ENCODE measurements at places on chromosomes 3 and 15.

DNA sequence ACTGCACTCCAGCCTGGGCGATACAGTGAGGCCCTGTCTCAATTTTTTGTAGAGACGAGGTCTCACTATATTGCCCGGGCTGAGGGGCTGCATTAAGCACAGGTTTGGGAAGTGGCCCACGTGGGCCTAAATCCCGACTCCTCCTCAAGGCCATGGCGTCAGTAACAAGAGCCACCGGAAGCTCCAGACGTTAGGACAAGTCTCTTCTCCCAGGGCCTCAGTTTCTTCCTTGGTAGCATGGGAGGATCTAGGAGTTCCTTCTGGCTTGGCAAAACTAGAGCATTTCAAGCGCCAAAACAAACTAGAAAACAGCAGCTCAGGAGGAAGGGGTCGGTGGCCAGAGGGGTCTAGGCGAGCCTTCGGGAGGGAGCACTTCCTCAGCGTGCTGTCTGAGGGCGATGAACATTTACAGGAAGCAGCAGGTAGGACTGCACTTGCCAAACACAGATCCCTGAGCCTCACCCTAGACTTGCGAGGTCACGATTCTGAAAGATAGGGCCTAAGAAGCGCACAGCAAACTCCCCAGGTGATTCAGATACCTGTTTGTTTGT lies 536 bp downstream of the SNAPC5 start:
- peak; percentile 18 for DNase-seq

GRCh38 chr3:66472313-66473134 lies 28.3 kb downstream of the LRIG1 start:
- DNase-seq, result peak; percentile 72

GRCh38 chr15:39761006-39761405 lies 21.6 kb downstream of the FSIP1 start:
- DNase-seq, result no peak

- no peak for DNase-seq
These were observed 77.8 kb upstream of the KCNMB2 start for GRCh38 chr3:178458313-178459037.

GRCh38 chr3:156300371-156300770 lies 180.0 kb downstream of the KCNAB1 start:
- no peak for DNase-seq

- peak; percentile 44 for DNase-seq
These were observed 190.5 kb upstream of the NECTIN3 start for GRCh38 chr3:110881069-110881468.

- DNase-seq, result peak; percentile 29
These were observed 98.5 kb upstream of the SLC2A2 start for GRCh38 chr3:171125010-171125409.

GRCh38 chr3:138371070-138371965 lies 22.9 kb downstream of the MRAS start:
- no peak for DNase-seq

DNA sequence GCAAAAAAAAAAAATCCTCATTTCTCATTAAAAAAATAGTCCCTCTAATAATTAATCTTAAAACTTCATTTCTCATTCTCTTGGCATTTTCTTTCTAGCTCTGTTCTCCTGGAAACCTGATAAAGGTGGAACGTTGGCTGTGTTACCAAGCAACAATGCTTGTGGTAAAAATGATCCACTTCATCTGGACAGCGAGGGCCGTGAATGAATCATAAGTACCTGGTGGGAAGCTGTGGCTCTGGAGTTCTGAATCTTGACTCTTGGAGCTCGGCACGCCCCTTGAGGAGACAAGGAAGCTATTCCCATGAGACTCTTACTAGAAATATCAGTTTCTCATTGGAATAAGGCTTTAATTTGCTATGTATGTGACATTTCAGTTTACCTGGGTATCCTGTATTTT lies 32.5 kb downstream of the BCL2L10 start:
- no peak for DNase-seq

GRCh38 chr3:175150812-175151401 lies 291.8 kb downstream of the NAALADL2 start:
- no peak for DNase-seq

GRCh38 chr3:14244521-14245247 lies 66.1 kb downstream of the LSM3 start:
- no peak for DNase-seq

DNA sequence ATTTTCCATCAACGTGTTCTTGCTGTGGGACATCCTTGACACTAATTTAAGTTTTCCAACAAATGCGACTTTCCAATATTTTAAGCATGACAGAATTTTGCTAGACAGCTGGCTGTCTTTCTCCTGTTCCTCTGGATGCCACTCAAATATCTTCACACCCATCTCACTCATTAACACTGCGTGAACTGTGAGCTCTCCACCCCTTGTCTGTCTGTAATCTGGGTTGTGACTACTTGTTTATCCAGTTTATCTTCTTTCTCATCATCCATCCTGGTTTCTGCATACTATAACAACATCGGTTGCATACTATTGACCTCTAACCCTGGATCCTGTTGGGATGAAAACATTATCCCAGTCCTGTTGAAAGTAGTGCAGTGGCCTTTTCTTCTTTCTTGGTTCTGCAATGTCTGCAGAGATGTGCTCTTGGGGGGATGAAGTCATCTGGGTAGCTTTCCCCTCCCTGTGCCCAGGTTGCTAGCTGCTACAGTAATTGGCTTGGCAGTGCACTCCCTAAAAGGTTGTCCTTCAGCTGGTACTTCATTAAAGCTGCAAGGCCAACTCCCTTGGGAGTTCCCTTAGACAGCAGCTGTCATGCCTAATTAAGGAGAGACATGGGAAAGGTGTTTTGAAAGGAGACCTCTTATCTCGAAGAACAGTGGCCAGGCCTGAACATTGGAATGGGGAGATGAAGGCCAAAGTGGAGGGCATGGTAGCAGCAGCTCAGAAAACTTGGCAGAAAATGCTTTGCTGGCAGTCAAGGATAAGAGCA lies 24.7 kb downstream of the KAT2B start:
- no peak for DNase-seq

DNA sequence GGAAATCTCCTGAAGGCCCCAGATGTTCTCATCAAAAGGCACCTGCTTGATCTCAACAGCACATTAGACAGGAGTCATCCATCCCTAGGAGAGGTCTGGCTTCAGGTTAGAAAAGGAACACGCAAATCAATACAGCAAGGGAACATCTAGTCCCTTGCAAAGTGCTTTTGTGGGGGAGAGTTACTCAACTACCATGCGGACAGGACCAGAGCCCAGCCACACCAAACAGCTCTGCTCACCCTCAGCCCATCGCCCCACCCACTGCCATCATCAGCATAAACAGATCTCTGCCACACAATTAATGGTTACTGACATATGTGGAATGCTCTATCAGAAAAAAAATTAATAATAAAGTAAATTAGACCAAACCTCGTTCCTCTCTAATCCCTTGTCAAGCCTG lies 85.6 kb downstream of the MYLK start:
- DNase-seq, result no peak

- no peak for DNase-seq
These were observed 2.5 kb downstream of the PLCB2 start for GRCh38 chr15:40305281-40305680.

GRCh38 chr15:56733136-56734012 lies at the start of gene ZNF280D:
ZNF280D (minus strand) TSS chr15:56733509; CDS start chr15:56707109, 26,400 bp downstream.
- peak; percentile 88 for DNase-seq

DNA sequence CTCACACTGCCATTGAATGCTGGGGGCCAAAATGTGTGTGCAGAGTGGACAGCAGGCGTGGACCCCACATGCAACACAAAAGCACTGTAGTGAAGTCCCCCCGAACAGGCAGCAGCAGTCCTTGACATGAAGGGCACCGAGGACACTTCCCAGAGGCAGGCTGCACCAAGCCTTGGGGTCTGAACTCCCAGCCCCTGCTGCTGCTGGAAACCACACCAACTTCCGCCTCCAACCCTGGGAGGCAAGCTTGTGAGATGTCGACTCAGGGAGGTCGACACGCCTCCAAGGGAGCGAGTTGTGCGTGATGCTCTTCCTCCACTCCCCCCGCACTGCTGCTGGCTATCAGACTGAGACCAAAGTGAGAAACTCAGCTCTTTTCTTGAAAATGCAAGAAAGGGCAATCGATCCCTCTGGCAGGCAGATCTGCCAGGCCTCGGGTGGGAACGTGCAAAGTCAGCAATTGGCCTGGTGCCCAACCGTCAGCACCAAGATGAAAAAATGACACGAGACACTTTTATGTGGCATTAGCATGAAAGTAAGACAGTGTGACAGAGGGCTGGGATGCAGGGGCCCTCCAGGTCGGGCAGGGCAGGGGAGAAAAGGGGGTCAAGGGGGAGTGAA lies 43.6 kb downstream of the WHAMM start:
- no peak for DNase-seq

DNA sequence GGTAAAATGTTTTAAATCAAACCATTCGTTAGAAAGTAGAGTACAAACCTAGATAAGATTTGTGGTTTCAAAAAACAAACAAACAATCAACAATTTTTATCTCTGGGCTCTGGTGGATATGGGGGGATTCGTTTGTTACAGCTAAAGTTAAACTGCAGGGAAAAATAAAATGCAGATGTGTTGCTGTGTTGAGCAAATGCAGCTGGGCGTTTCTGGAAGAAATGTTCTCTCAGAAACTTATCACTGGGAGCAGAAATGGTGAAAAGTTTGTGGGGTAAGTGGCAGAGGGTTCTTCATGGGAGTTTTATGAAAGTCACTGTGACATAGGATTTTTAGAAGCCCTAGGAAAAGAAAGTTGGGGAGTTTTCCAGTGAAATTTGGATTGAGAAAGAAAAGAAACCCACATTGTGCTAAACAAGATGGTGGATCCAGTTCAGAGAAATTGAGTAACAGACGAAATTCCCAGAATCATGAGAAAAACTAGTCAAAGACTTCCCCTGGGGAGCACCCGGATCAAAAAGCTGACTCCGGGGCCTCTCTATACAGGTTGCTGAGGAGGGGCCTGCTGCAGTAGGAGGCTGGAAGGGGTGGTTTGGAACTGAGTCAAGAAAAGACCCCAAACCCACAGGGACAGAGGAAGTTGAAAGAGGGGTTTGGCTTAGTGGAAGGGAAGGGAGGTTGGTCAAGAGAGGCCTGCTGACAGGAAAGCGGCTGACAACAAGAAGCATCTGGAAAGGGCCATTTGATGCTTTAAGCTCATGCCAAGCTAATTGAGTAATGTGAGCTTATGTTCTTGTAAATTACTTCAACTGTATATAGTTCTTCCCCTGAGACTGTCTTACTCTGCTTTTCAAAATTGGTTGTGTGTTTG lies 108.7 kb downstream of the RARB start:
- DNase-seq, result no peak

DNA sequence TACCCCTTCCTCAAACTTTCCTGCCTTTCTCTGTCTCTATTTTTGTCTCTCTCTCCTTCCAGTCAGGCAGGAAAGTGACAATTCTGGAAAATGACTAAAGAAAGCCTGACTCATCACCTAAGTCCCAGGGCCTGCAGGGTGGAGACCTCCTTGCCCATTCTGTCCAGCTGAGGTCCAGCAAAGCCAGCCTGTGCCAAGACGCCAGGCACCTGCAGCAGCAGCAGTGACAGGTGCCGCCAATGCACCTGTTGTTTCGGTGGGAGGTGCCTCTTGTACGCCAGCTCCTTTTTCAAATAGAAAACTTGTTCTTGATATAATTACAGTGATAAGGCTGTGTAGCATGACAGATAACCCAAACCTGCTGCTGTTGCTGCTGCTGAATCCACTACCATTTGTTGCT lies 501.3 kb downstream of the NTRK3 start:
- peak; percentile 41 for DNase-seq

GRCh38 chr3:178485756-178486155 lies 50.5 kb upstream of the KCNMB2 start:
- peak; percentile 53 for DNase-seq

- DNase-seq, result no peak
These were observed 158.5 kb downstream of the FEZF2 start for GRCh38 chr3:62214850-62215249.

GRCh38 chr15:39670687-39671086 lies 89.8 kb downstream of the THBS1 start:
- no peak for DNase-seq

DNA sequence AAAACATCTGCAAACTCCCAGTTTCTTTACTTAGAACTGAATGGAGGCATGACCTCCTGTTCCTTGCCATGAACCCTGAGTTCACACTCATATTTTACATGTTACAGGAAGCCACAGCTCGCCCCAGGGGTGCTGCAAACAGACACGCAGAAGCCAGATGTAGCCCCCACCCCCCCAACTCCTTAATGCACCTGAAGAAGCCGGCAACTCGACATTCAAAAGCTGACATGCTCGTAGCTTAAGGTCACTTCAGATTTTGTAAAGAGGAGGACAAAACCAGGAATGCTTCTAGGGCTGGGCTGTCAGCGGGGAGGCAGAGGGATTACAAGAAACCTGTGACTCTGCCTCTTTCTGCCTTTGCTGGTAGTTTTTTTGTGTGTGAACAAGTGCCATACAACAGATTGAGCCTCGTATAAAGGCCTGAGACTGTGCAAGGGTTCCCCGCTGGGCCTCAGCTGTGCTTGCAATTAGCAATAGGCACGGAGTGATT lies 42.0 kb upstream of the FEZF2 start:
- no peak for DNase-seq

DNA sequence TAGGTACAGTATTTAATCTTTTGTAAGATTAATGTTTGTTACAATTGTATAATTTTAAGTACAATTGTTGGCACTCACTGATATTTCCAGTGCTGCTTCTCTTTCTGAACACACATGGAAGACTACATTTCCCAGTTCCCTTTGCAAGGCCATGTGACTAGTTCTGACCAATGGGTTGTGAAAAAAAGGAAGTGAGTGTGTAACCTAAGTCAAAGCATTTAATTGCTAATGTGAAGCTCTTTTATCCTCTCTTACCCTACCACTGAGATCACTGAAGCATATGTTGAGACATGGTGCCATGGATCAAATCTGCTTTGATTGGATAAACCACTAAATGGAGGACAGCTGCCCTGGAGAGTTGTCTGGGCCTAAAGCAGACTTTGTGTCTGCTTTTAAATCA lies 83.9 kb upstream of the PLXND1 start:
- peak; percentile 49 for DNase-seq

- DNase-seq, result no peak
These were observed 36.9 kb downstream of the LRRFIP2 start for GRCh38 chr3:37137516-37137915.

- DNase-seq, result no peak
These were observed 14.6 kb downstream of the LMOD3 start for GRCh38 chr3:69107841-69108240.

All from EL (cell line).